A549 treated with GW870086 at 1 μM for 4 hours (cell line): ENCODE measurements at places on chromosomes 12 and 14. TPM values are rescaled to one million over a fixed set of nuclear protein-coding genes. Genes with fewer than 3 reads are reported as not detected.

POLE2 gene
- total RNA-seq = 11.6 to 15.7 TPM (median 14.3 TPM) in 5 replicates

COX8C gene
- not detected in 5 replicates for total RNA-seq

LTBR gene
- 190 to 234 TPM (median 229 TPM) in 5 replicates for total RNA-seq

FBLN5 gene
- total RNA-seq = 2.7 to 3.3 TPM (median 3.1 TPM) in 5 replicates

TEX22 gene
- 0.14 to 0.52 TPM (median 0.23 TPM) in 4 of 5 replicates, not detected in the other for total RNA-seq

FLRT2 gene
- total RNA-seq = 1.8 to 3.9 TPM (median 3.5 TPM) in 5 replicates

SCN8A gene
- total RNA-seq = 1.2 to 1.7 TPM (median 1.5 TPM) in 5 replicates

PTPRB gene
- total RNA-seq = 0.75 to 1.4 TPM (median 1.0 TPM) in 5 replicates
